HT1080 (cell line): ENCODE measurements at places on chromosomes 2 and 18. TPM values are rescaled to one million over a fixed set of nuclear protein-coding genes. Genes with fewer than 3 reads are reported as not detected.

The SERPINB12 gene
- total RNA-seq = not detected in 2 replicates

- DNase-seq = no peak
These were observed 33.7 kb downstream of the G6PC2 start for GRCh38 chr2:168934826-168935225.

- no peak for DNase-seq
These were observed 121.5 kb upstream of the CDCA7 start for GRCh38 chr2:173232956-173233744.

The MC4R gene
- not detected in 2 replicates for total RNA-seq

- peak; percentile 23 for DNase-seq
These were observed 60.2 kb downstream of the RMDN2 start for GRCh38 chr2:37985333-37985732.
